NCI-H510A (cell line): ENCODE measurements at places on chromosomes 7 and 10.

DNA sequence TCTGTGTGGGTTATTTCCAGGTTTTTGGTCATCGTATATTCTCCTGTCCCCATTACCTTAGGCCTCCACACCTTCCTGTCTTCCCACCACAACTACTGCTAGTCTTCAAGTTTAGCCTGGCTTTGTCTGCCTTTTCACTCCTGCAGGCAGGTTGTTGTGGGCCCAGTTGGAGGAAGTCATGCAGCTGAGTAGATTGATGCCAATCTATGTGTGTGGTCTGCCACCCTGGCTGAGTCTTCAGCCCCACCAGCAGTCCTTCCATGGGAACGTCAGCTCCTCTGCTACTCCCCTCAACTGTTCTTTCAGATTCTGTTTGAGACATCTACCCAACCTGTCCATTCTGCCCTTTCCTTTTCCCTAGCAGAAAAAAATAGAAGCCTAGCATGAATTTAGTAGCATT lies 6.3 kb downstream of the RINT1 start:
- no peak for DNase-seq

DNA sequence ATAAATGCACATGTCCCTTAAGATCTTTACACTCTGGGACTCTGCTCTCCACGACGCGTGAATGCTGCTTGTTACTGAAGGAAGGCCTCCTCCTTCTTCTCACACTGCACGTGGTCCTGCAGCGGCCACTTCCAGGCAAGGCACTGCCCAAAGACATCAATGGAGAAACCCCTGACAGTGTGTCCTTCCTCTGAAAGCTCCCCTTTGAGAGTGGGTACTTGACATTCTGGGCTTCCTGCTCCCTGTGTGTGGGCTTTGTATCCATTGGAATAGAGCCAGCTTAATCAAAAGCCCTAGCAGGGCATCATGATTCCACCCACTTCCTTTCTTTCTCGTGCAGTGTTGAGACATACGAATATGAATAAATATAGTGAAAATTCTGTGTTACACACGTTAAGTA lies 69.7 kb upstream of the STK17A start:
- DNase-seq: no peak

DNA sequence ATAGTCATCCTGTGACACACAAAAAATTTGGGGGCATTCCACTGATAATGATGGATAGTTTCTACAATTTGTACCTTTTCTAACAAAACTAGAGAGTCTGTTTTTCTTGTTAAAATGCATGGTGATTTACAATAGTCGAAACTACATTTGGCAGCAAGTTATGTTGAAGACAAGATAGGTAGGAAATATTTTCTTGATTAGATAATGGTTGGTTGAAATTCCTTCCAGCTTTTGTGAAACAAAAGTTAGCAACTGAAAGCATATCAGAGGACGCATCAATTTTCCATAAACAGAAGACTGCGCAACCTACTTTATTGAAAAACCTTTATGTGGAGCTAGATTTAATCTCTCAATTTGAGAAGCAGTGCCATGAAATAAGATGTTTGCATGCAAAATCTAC lies 155.8 kb upstream of the GLI3 start:
- no peak for DNase-seq

GRCh38 chr10:92619368-92619767 lies 26.4 kb downstream of the KIF11 start:
- DNase-seq: no peak

DNA sequence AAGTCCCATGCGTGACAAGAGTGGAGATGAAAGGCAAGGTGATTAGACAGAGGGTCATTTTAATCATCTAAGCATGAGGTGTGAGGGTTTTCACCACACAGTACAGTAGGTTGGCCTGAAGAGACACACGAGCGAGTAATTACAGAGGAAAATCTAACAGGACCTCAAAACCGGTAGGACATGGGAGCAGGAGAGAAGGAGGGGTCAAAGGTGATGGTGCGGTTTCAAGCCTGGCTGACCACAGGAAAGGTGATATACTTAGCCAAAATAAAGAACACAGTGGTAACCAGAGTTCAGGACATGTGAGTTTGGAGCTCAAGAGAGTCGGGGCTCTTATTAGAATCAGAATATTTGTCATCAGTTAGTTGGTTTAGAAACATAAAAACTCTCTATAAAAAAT lies 20.0 kb downstream of the GLI3 start:
- DNase-seq: no peak

- DNase-seq: no peak
Observed at GRCh38 chr7:73758581-73759138, 11.4 kb downstream of the CLDN3 start.

GRCh38 chr7:143279186-143280098 lies 5.3 kb upstream of the TMEM139 start:
- no peak for DNase-seq

DNA sequence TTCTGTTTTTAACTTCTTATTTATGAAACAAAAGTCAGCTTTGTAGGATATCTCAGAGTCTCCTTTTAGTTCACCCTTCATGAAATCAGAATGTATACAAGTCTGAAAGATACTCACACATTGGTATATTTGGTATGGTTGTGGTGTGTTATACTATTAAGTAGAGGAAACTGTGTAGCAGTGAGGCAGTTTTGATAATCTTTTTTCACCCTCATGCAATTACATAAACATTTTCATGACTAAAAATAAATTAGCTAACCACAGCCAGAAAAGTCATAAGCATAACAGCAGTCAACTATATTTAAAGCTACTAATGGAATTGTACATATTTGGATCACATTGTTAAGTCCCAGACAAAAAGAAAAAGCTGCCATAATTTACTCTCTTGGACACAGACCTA lies 62.1 kb downstream of the FAM185A start:
- DNase-seq: no peak
